ENCODE measurements at places on chromosomes 1 and 21.
A peak's percentile ranks its signal among the peaks of the same experiment; 100 is the strongest.

GRCh38 chr1:242043165-242043564 lies 44.3 kb upstream of the MAP1LC3C start:
- no peak for DNase-seq

GRCh38 chr1:239802275-239802674 lies 289.4 kb upstream of the FMN2 start:
- DNase-seq, result no peak

DNA sequence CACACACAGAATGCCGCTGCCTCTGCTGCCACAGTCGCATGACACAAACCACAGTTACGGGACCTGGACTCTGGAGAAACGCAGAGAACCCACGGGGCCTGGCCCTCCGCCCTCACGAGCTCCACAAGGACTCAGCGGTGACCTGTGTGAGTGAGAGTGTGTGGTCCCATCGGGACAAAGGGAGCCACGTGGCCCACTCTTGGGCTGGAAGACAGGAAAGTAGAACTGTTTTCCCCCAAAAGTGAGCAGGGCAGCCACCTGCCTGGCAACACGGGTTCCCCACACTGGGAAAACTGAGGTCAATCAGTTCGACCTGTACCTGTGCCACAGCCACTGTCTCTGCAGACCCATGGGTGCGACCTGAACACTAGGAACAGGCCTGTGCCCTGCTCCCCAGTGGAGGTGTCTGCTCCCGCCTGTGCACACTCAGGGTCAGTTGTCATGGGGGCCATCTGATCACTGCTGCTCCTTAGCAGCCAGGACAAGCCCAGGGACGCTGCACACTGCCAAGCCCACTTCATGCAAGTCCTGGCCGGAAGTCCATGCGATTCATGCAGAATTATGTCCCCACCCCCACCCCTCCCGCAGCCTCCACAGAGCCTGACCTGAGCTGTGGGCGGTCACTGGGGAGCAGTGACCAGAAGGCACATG lies 54.4 kb upstream of the ADARB1 start:
- DNase-seq, result no peak

- DNase-seq, result no peak
Observed at GRCh38 chr1:56285554-56286402, 293.6 kb downstream of the PLPP3 start.

GRCh38 chr1:64427879-64428278 lies 42.0 kb upstream of the CACHD1 start:
- no peak for DNase-seq

GRCh38 chr1:26477446-26478152 lies 5.4 kb downstream of the HMGN2 start:
- no peak for DNase-seq

GRCh38 chr1:44413740-44414139 lies 8.7 kb downstream of the RNF220 start:
- no peak for DNase-seq

DNA sequence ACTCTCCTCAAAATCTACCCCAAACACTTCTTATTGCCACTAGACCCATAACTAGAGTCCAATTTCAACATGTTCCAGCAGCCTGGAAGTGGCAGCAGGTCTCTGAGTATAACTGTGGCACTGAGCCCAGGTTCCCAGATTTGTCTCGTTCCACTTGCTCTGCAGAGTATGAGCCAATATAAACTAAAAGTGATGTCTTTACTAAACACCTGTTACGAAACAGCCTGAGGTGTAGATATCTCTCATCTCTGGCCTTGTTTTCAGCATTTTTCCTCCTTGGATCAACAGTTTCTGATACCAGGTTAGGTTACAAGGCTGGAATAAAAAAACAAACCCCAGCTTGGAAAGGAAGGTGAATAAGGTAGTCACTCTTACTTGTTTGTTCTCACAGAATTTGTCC lies 25.2 kb upstream of the PRDX6 start:
- DNase-seq, result no peak

DNA sequence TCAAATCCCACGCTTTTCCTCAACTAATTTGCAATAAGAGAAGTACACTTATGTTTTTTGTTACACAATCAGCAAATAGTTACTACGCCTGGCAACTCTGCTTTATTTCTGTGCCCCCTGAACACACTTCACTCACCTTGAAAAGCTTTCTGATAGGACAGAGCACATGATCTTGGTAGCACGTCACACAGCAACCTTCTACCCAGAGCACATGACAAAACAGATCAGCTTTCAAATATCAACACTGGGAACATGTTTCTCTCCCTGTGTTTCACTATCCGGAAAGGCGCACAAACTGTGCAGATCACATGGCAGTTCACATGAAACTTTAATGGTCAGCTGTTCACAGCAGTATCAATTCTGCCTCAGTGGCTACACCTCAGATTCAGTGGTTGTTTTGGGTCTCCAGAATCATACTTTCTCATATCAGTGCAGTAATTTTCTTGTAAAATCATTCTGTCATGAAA lies 2.2 kb downstream of the SLC19A2 start:
- no peak for DNase-seq

DNA sequence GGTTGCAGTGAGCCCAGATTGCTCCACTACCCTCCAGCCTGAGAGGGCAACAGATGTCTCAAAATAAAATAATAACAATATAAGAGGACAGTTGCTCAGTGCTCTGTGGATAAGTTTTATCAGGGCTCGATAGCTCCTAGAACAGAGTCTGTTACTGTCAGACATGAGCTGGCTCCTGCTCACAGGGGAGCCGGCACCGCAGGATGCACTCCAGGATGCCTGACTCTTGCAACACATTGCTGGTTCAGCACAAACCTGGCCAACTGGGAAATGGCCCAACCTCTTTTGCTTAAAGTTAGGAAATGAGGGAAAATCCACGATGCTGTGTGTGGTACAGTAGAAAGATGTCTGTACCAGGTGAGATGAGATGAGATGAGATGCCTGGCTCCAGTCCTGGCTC lies 5.8 kb upstream of the CTSE start:
- no peak for DNase-seq

- no peak for DNase-seq
Observed at GRCh38 chr1:174058624-174059023, 36.5 kb upstream of the RC3H1 start.

- DNase-seq, result no peak
Observed at GRCh38 chr1:214574598-214575411, 23.4 kb upstream of the PTPN14 start.

DNA sequence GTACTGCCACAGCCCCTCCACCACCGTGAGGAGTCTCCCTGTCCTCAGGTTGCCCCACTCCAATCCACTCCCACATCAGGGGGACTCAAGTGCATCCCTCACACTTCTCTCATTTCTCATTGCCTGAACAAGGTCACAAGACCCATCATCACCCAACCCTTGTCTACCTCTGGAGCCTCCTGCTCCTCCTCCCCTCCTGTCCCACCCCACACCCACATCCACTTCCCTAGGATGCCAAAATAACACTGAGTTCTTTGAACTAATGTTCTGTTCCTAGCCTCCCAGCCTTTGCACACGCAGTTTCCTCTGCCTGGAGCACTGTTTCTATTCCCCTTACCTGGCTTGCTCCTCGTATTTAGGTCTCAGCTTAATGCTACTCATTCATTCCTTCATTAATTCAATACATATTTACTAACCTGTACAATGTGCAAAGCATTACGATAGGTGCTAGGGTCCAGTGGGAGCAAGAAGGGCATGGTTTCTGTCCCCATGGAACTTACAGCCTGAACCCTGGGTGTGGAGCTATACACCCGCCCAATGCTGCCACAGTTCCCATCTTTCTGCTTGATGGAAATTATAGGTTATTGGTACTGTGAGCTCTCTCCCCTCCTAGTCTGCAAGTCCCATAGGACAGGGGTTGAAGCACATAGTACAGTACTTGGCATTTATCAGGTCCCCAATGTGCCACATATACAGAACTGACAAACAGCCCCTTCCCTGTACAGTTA lies 96.1 kb upstream of the GRIK3 start:
- DNase-seq, result no peak

DNA sequence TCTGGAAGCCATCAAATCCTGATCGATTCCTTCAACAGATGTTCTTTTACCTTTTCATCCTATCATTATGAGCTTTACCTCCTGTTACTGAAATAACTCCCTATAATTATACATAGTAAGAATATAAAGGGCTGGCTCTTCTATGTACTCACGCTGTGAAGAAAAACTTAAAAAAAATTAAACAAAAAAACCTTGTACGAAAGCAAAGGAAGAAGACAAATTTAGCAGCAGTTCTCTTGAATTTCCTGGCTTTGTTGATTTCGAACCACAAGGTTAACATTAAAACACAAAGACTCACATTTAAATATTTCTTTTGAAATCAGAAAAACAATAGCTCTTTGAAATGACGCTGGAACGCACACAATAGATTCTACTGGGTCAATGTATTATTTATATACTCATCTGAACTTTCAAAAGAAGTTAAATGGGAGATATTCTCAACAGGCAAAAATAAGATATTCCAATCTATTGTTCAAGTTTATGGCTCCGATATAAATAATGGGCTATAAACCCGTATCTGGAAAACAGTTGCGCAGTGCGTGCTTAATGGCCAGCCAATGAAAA lies 13.6 kb upstream of the SPEN start:
- no peak for DNase-seq

- no peak for DNase-seq
Observed at GRCh38 chr1:111172463-111172862, 28.0 kb downstream of the DENND2D start.

DNA sequence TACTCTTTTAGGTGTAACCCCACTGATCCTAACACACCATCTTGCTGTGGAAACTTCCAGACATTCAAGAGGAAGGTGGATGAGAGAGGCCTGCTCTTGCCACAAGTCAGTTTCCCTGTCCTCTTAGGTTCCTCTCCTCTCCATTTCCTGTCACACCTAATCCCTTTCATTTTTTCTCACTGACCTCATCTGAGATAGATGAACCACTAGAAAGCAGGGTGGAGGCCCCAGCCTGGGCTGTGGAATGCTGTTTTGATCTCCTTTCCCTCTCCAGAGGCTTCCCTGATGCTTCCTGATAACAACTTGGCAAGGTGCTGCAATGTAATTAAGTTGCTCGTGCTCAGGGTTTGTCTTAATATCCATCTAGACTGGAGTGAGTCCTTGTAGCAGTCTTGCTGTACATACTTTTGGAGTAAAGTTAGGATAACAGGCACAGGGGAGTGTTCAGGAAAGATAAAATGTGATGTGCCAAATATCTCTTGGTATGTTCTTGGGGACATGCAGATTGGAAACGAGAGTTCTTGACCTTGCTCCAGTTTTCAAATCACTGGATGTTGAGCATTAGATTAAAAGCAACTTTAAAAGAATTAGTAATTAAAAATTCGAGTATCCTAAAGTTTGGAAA lies 11.2 kb downstream of the LRRC42 start:
- DNase-seq, result no peak

DNA sequence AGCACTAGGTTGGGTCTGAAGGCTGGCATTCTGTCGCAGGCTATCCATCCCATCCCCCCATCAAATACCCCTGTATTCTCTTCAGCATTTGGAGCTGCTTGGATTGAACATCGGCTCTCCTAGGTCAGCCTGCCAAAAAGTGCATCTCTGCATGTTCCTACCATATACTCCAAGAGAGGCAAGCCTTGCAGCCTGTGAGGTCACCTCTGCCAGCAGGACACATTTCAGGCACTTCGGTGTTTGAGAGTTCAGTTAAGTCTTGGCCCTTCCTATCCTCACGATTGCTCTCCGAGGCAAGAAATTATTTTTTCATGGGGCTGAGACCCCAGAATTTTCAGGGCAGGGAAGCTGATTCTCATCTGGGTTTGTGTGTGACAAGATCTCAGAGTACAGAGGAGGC lies 2.6 kb downstream of the GPR25 start:
- no peak for DNase-seq

DNA sequence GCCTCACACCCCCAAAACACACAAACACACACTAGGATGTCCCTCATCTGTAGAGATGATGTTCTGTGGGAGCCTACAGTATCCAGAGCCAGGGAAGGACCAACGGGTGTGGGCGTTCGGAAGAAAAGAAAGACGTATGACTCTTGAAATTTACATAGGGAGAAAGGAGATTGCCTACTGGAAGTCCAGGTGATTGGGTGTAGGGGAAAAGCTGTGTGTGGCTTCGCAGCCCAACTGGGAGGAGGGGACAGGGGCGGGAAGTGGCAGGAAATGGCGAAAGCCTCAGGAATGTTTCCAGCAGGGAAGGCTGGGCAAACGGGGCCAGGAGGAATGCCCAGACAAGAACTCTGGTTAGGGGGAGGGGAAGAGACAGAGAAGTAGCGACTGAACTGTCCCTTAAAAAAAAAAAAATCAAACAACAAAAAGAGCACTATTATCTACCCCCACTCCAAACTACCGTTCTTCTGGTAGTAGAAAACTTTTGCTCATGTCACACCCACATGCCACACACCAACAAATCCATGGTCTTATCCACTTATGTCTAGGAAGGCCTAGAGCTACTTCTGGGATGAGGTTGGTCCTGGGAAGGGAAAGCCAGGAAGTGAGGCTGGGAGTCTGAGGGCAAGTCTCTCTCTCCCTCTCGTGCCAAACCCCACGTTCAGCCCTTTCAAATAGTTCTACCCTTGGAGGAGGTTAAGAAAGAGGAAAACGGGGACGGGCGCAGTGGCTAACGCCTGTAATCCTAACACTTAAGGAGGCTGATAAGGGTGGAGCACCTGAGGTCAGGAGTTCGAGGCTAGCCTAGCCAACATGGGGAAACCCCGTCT lies 1.8 kb upstream of the CKS1B start:
- DNase-seq, result no peak

DNA sequence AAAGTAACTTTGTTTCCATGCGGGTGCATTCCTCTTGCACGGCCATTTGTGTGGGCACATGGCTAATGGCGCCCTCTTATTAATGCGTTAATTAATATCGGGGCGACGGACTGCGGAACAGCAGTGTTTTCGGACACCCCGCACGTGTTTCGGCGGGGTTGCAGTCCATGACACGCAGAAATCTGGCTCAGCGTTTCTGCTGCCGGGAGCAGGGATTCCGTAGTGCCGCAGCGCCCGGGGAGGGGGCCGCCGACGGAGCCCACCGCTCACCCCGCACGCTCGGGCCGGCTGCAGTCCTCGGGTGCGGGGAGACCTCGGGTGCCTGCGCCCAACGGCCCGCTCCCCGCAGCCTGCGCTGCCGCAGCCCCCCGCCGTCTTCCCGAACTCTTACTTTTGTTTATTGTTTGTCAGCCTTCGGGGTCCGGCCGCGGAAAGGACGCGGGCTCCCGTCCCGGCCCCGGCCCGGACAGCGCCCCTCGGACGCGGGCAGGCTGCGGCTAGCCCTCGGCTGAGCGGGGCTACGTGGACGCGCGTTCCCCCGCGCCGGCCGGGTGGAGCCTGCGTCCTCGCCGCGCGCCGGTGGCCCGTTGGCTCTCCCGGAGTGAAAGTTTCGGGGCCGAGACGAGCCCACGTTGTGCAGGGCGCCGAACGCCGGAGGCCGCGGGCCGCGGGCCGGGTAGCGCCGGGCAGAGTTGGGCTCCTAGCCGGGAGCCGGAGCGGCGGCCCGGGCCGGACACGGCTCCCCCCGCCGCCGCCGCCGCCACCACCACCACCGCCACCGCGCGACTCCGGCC lies 849 bp downstream of the NFIA start:
- DNase-seq, result peak; percentile 53

All from CD4-positive, alpha-beta T cell (primary cell).